ENCODE measurements at places on chromosomes 11 and 22. TPM values are rescaled to one million over a fixed set of nuclear protein-coding genes. Genes with fewer than 3 reads are reported as not detected.

TMA7B gene
- 1.4 TPM for total RNA-seq

DNA sequence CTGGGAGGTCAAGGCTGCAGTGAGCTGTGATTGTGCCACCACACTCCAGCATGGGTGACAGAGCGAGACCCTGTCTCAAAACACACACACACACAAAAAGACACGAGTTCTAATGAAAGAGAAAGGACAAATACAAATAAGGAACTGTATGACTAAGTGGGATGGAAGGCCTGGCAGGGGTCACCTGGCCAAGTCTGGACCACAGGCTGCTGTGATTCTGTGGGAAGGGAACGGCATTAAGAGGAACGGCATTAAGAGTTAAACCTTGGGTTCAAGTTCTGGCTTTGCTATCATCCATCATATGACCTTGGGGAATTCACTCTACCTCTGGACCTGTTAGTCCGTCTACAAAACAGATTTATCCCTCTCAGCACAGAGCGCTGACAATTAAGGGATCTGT, 47.7 kb downstream of the LRFN4 start:
- H3K4me3 ChIP-seq, result no peak overlapping the region
- H3K27ac ChIP-seq, result no peak overlapping the region
- no peaks in the 10 kb centered on the region for H3K36me3 ChIP-seq

HEPHL1 gene
- not detected for total RNA-seq

DNA sequence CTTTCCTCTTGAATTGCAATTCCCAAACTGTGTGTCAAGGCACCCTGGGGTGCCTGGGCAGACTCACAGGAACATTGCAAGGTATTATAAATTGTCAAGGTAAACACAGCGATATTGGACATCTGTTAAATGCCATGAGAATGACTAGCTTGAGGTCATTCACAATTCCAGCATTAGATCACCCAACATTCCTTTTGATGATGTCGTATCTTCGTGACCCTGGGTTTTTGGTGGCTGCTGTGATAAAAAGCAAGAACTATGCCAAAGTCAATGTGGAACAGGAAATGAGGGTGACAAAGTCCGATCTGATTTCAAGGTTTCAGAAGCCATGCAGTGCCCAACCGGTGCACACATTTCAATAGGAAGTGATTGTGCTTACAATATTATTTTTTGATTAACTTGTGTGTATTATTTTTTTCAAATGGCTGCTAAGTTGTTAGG, 458.4 kb downstream of the MIAT start:
- no peak overlapping the region for H3K4me3 ChIP-seq
- H3K27me3 ChIP-seq, result no peaks in the 10 kb centered on the region
- H3K27ac ChIP-seq, result no peak overlapping the region
- peaks cover 4% of the 10 kb centered on the region for H3K4me1 ChIP-seq
- no peaks in the 10 kb centered on the region for H3K36me3 ChIP-seq

NXPE4 gene
- total RNA-seq, result not detected

- H3K36me3 ChIP-seq, result no peaks in the 10 kb centered on the region
- H3K4me1 ChIP-seq, result no peaks in the 10 kb centered on the region
- H3K27ac ChIP-seq, result no peak overlapping the region
- H3K4me3 ChIP-seq, result no peak overlapping the region
- H3K27me3 ChIP-seq, result peaks cover 13% of the 10 kb centered on the region
- DNase-seq, result no peak
These were observed 407.3 kb downstream of the NXPE2 start for GRCh38 chr11:115085461-115086210.

DNA sequence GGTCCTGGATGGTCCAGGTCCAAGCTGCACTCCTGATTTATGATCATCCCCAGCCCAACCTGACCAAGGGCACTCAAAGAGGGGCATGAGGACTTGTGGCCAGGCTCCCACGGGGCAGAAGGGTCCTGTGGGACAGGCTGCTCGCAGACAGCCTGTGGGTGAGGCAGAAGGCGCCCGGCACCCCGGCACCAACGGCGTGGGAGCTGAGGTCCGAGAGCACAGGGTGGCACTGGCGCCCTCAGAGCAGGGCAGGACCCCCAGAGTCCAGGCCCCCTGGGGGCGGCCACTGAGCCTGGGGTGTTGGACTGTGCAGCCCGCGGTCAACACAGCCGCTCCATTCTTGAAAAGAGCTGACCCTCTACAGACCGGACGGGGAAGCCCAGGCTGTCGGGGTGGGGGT, 3.3 kb downstream of the IL17REL start:
- peaks cover 4% of the 10 kb centered on the region for H3K4me1 ChIP-seq
- DNase-seq, result peak; percentile 36
- no peak overlapping the region for H3K27ac ChIP-seq

DNA sequence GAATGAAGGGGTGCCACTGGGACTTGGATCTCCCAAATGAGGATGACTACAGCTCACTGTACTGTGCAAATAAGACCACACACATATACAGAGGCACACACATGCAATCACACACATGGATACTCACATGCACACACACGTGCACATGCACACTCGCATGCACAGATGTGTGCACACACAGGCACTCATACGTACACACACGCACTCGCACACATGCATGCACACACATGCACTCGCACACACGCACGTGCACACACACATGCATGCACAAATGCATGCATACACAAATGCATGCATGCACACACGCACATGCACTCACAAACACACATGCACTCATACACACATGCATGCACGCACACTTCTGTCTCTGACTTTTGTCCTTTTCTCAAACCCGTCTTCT, 36.0 kb downstream of the TECTA start:
- H3K27ac ChIP-seq, result no peak overlapping the region
- H3K4me1 ChIP-seq, result no peaks in the 10 kb centered on the region
- H3K27me3 ChIP-seq, result no peaks in the 10 kb centered on the region
- no peak overlapping the region for H3K4me3 ChIP-seq

- H3K4me3 ChIP-seq, result no peak overlapping the region
- DNase-seq, result no peak
- H3K4me1 ChIP-seq, result peaks cover 13% of the 10 kb centered on the region
- no peak overlapping the region for H3K27ac ChIP-seq
These were observed 43.6 kb upstream of the LINC01488 start for GRCh38 chr11:69437876-69438205.

GRCh38 chr11:35170503-35170902, 31.5 kb downstream of the CD44 start:
- DNase-seq, result no peak
- H3K4me1 ChIP-seq, result peaks cover 90% of the 10 kb centered on the region
- H3K36me3 ChIP-seq, result no peaks in the 10 kb centered on the region

DNA sequence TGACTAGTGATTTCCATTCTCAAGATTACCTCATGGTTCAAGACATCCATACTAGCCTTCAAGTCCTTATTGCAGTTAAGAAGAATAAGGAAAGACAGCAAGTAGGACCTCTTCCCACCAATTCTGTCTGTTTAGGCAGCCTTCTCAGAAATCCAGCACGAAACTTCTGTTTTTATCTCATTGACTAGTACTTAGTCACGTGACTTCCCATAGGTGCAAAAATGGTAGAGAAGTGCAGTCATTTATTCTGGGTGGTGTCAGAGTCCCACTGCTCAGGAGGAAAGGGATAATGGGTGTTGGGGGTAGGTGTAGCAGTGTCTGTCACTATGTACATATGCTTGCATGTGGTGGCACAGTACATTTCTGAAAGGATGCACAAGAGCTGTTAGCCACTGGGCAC, 57.7 kb upstream of the SORL1-AS1 start:
- H3K4me3 ChIP-seq, result no peak overlapping the region
- H3K27ac ChIP-seq, result no peak overlapping the region
- DNase-seq, result no peak
- H3K27me3 ChIP-seq, result no peaks in the 10 kb centered on the region

PKDREJ gene
- not detected for total RNA-seq
